ENCODE measurements at places on chromosomes 7 and 10.

DNA sequence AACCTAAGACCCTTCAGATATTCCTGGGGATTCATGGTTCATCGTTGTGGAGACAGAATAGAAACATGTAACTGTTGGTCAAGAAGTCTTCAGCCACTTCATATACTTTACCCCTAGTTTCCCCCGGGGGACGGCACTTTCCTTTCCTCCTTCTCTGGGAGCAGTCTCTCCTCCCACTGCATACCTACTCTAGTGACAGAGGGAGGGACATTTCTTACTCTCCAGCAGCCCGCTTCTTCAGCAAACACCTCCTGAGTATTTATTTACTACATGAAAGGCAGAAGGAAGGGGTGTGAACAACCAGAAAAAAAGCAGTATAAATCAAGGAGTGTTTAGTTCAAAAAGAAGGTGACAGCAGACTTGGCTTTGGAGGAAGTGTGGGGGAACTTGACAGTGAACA lies 69.0 kb downstream of the LHFPL3 start:
- DNase-seq, result no peak

- DNase-seq, result no peak
Observed at GRCh38 chr7:158375034-158375433, 212.6 kb downstream of the PTPRN2 start.

- no peak for DNase-seq
Observed at GRCh38 chr10:125633517-125633999, 49.4 kb downstream of the TEX36 start.

DNA sequence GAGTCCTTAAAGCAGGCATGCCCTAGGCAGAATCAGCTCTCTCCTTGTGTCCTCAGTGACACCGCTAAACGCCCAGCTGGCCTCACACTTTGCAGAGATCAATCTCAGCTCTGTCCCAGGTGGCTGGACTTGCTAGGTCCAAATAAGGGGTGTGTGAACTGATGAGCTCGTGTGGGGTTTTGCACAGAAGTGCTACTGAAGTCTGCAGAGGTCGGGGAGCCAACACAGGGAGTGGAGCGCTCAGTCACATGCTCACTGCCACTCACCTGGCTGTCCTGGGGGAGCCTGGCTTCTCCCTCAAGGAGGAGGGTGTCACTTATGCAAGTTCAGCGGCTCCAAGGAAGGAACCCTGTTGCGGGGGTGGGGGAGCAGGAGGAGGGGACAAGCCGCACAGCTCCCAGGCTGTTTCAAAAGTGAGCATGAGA lies 2.0 kb downstream of the ELN start:
- peak; percentile 61 for DNase-seq

- DNase-seq, result peak; percentile 88
Observed at GRCh38 chr10:29397221-29397620, 108.4 kb downstream of the LYZL1 start.

GRCh38 chr7:34430456-34430855 lies 227.6 kb upstream of the NPSR1 start:
- peak; percentile 60 for DNase-seq

DNA sequence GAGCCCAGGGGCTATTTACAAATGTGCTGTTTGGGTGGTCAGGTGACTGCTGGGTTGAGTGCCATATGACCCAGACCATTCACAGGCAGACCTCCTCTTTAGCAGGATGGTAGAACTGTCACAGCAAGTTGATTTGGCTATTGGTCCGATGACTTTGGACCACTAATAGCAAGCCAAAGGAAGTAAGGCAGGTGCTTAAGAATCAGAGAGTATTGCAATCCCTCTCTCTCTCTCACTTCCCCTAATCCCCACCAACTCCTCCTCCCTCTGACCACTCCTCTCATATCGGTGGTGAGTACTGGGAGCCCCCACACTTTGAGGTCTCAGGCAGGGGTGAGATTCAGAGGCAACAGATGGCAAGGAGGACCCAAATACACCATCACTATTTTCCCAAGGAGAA lies 165.3 kb downstream of the TRIL start:
- DNase-seq, result no peak
